Right kidney (tissue), 9 donors: ENCODE measurements at places on chromosomes 5 and 9.

GRCh38 chr9:32294106-32294505 lies 90.3 kb upstream of the ACO1 start:
- peak; percentile 25 for DNase-seq

GRCh38 chr9:129702589-129703520 lies 37.4 kb downstream of the PRRX2 start:
- no peak for DNase-seq

- no peak for DNase-seq
Observed at GRCh38 chr5:16992444-16992843, 56.4 kb upstream of the MYO10 start.

DNA sequence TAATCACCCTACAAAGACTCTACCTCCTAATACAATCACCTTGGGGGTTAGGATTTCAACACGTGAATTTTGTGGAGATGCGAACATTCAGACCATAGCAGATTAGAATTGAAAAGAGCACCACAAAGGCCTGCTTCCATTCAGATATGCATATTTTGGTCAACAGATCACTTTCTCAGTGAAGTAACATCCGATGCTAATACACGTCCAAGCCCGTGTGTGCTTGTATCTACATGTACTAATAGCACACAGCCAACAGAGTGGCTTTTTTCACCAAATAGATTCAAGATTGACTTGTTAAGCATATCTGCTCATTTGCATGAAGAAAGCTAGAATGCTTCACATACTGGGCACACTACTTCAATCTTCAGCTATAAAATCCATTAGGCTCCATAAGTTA lies 35.6 kb upstream of the SSBP2 start:
- no peak for DNase-seq

GRCh38 chr9:96425500-96426169 lies 7.5 kb upstream of the ZNF367 start:
- no peak for DNase-seq

GRCh38 chr5:62327138-62328053 lies 21.4 kb downstream of the KIF2A start:
- DNase-seq: no peak

DNA sequence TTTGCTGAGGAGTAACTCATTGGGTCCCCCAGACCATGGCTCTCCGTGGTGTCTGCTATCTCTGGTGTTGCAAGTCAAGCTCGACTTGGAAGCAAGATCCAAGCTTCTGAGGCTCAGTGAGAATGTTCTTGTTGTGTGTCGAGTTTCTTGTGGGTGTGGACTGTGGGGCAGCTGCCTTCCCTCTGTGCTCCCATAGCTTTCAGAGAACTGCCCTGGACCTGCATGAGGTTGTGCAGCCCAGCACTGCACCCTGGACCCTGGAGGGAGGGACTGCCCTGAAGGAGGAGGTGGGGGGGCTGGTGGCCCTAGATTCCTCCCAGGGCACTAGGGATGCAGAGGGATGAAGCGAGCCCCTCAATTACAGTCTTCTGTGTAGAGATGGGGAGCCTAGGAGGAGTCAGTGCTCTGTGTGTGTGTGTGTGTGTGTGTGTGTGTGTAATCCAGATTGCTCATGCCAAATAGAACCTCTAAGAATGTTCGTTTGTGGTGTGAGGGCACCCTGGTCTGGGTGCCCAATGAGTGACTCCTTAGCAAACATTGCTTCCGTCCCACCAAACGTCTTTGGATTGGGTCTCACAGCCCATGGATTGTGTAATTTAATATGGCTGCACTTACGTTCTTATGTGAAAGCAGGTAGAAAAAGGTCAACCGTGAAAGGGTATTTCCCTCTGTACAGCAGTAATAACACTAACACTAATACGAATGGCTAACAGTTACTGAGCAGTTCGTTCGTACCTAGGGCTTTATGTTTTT lies 143.3 kb upstream of the LMX1B start:
- DNase-seq: no peak

DNA sequence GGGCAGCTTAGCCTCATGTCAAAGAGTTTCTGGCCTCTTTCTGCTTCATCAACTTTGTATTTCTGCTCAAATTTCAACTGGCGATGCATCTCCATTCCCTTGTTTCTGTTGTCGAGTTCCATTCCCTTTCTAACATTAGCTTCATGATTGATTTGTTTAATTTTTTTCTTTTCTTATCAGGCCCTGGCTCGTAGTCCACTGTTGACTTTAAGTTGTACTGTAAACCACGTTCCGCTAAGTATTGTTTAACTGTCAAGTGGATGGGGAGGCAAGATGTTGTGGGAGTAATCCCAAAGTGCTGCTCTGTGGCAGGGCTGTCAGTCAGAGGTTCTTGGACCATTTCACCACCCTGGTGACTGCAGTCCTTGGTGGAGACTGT lies 309.1 kb downstream of the PSAT1 start:
- no peak for DNase-seq

- DNase-seq: no peak
Observed at GRCh38 chr5:27020973-27021372, 17.4 kb downstream of the CDH9 start.
